ENCODE measurements at places on chromosomes 11 and 22. TPM values are rescaled to one million over a fixed set of nuclear protein-coding genes. Genes with fewer than 3 reads are reported as not detected.

DNA sequence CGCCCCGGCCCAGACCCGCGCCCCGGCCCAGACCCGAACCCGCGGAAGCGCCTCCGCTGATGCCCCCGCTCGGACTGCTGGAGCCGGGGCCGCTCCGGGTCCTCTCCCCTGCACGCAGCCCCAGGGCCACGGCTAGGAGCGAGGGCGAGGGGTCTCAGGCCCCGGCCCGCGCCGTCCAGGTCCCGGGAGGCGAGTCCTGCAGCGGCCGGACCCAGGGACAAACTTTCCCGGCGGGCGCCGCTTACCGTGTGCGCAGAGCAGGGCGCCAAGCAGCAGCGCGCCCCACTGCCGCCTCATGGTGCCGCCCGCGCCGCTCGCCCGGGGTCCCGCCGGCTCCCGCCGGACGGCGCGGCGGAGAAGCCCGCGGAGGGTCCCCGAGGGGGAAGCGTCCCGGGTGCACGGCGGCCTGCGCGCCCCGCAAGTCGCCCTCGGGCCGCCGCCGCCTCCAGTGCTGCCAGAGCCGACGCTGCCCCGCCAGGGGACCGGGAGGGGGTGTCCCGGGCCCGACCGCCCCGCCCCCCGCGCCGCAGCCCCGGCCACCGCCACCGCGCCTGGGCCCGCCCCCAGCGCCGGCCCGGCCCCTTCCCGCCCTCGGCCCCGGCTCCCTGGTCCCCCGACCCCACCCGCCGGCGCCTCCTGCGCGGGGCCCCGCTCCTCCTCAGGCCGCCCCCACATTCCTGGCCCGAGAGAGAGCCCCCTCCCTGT is at the start of gene LRP4:
Gene LRP4, minus strand, starts transcription at position 468 of the 705 bp plus-strand sequence. Its CDS starts 171 bp downstream, at position 297.
- DNase-seq = no peak
- peak within 1 kb of the TSS; percentile 45 for H3K27ac ChIP-seq
- peak within 1 kb of the TSS; percentile 59 for H3K4me3 ChIP-seq

- no peak overlapping the region for H3K4me3 ChIP-seq
- peak overlapping the region; percentile 83 for H3K27ac ChIP-seq
- DNase-seq = peak; percentile 99
These were observed 1130.4 kb downstream of the LRRC4C start for GRCh38 chr11:40328890-40329614.

Gene GAL3ST3
- not detected for total RNA-seq

Gene SEPTIN3
- total RNA-seq = 3.9 TPM

Gene TPH1
- 0.05 TPM for total RNA-seq

DNA sequence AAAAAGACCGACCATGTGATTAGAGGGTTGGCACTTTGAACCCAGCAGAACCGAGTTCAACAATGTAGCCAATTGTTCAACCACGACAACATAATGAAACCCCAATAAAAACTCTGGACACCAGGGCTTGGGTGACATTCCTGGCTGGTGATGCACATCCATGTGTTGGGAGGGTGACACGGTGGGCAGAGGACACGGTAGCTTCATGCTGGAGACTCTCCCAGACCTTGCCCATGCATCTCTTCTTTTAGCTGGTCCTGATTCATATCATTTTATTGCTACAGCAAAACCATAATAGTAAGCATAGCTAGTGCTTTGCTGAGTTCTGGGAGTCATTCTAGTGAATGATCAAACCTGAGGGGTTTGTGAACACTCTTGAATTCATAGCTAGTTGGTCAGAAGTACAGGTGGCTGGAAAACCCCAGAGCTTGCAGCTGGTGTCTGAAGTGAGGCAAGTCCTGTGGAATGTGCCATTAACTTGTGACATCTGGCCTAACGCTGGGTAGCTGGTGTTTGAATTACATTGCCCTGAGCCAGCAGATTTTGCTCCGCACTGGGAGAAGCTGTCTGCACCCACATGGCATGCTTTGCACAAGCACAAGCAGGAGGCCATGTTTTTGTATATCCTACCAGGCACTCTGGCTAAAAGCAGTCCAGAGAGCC is 14.0 kb downstream of the RPUSD4 start:
- no peaks in the 10 kb centered on the region for H3K27me3 ChIP-seq
- H3K4me1 ChIP-seq = peaks cover 3% of the 10 kb centered on the region
- H3K27ac ChIP-seq = peak overlapping the region; percentile 20
- no peak overlapping the region for H3K4me3 ChIP-seq
- H3K36me3 ChIP-seq = peaks cover 24% of the 10 kb centered on the region

GRCh38 chr22:25048659-25049647 is 96.4 kb downstream of the KIAA1671 start:
- no peaks in the 10 kb centered on the region for H3K27me3 ChIP-seq
- H3K4me3 ChIP-seq = no peak overlapping the region
- no peak overlapping the region for H3K27ac ChIP-seq
- H3K36me3 ChIP-seq = peaks cover 3% of the 10 kb centered on the region
- DNase-seq = peak; percentile 33

- no peaks in the 10 kb centered on the region for H3K4me1 ChIP-seq
- no peaks in the 10 kb centered on the region for H3K27me3 ChIP-seq
- H3K36me3 ChIP-seq = no peaks in the 10 kb centered on the region
- no peak for DNase-seq
- no peak overlapping the region for H3K4me3 ChIP-seq
- H3K27ac ChIP-seq = no peak overlapping the region
These were observed 55.1 kb upstream of the CLDN5 start for GRCh38 chr22:19579115-19579811.

- no peaks in the 10 kb centered on the region for H3K27me3 ChIP-seq
- H3K4me1 ChIP-seq = no peaks in the 10 kb centered on the region
- no peak overlapping the region for H3K4me3 ChIP-seq
- H3K27ac ChIP-seq = no peak overlapping the region
- no peak for DNase-seq
- H3K36me3 ChIP-seq = no peaks in the 10 kb centered on the region
These were observed 14.9 kb upstream of the ADA2 start for GRCh38 chr22:17234144-17234623.

All from Panc1 (cell line).